ENCODE measurements at places on chromosomes 3 and 15. TPM values are rescaled to one million over a fixed set of nuclear protein-coding genes. Genes with fewer than 3 reads are reported as not detected.

STARD5 gene
- total RNA-seq = 8.3 TPM

SYNM gene
- total RNA-seq = not detected

REC114 gene
- not detected for total RNA-seq

NRG4 gene
- not detected for total RNA-seq

TMEM115 gene
- 16.2 TPM for total RNA-seq

IL5RA gene
- not detected for total RNA-seq

KIAA1143 gene
- 46.7 TPM for total RNA-seq

LDHAL6B gene
- not detected for total RNA-seq

MST1R gene
- 0.38 TPM for total RNA-seq

FOXB1 gene
- total RNA-seq = not detected

SAMMSON gene
- total RNA-seq = not detected

Measured in OCI-LY7 (cell line).